Activated T-helper 9 cell treated with anti-CD3 and anti-CD28 coated beads, Interleukin-2, amount 50 U/mL, for 16 hours (primary cell): ENCODE measurements at places on chromosomes 7 and 10.

- no peak for DNase-seq
These were observed 15.2 kb upstream of the TPST1 start for GRCh38 chr7:66189695-66190503.

GRCh38 chr7:140013676-140014075, 49.1 kb downstream of the PARP12 start:
- DNase-seq = no peak

DNA sequence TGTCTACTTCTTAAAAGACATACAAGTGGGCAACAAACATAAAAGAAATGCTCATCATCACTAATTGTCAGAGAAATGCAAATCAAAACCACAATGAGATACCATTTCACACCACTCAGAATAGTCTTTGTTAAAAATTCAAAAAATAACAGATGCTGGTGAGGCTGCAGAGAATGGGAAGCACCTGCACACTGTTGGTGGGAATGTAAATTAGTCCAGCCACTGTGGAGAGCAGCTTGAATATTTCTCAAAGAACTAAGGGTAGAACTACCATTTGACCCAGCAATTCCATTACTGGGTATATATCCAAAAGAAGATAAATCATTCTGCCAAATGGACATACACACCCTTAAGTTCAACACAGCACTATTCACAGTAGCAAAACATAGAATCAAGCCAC, 61.8 kb upstream of the STEAP1 start:
- DNase-seq = no peak

- DNase-seq = no peak
These were observed 21.1 kb downstream of the ZNF775 start for GRCh38 chr7:150400008-150400787.

- no peak for DNase-seq
These were observed 4.8 kb downstream of the BTRC start for GRCh38 chr10:101358706-101359300.

- no peak for DNase-seq
These were observed 191.4 kb downstream of the NSUN6 start for GRCh38 chr10:18460032-18460431.

GRCh38 chr7:138661069-138661635, 40.0 kb downstream of the SVOPL start:
- DNase-seq = no peak

- no peak for DNase-seq
These were observed 46.3 kb downstream of the PDK4 start for GRCh38 chr7:95549818-95550529.

GRCh38 chr10:45136256-45136655, 135.5 kb downstream of the ZNF22 start:
- no peak for DNase-seq
